Hepatocyte (in vitro differentiated cells): ENCODE measurements at places on chromosomes 12 and 14. TPM values are rescaled to one million over a fixed set of nuclear protein-coding genes. Genes with fewer than 3 reads are reported as not detected.

GRCh38 chr12:125888921-125889320 lies 823.7 kb downstream of the AACS start:
- DNase-seq = no peak
- H3K36me3 ChIP-seq = no peaks in the 10 kb centered on the region
- H3K27me3 ChIP-seq = no peaks in the 10 kb centered on the region
- no peaks in the 10 kb centered on the region for H3K4me1 ChIP-seq

DNA sequence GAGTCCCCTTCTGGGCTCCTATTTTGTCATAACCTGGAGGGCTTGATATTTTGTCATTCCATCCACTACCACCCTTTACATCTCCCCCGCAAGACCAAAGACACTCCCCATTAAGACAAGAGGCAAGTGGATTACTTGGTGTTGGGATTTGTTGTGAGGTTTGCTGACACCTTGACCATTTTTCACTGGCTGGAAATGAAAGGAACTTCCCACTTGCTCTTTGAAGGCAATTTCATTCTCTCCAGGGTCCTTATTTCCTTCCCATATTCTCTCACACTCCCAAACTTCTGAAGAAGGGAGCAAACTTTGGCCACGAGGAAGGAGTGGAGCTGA lies 14.9 kb downstream of the AGAP2 start:
- H3K4me1 ChIP-seq = peaks cover 6% of the 10 kb centered on the region
- DNase-seq = no peak
- H3K36me3 ChIP-seq = no peaks in the 10 kb centered on the region
- H3K27ac ChIP-seq = no peak overlapping the region
- H3K27me3 ChIP-seq = peaks cover 45% of the 10 kb centered on the region

DNA sequence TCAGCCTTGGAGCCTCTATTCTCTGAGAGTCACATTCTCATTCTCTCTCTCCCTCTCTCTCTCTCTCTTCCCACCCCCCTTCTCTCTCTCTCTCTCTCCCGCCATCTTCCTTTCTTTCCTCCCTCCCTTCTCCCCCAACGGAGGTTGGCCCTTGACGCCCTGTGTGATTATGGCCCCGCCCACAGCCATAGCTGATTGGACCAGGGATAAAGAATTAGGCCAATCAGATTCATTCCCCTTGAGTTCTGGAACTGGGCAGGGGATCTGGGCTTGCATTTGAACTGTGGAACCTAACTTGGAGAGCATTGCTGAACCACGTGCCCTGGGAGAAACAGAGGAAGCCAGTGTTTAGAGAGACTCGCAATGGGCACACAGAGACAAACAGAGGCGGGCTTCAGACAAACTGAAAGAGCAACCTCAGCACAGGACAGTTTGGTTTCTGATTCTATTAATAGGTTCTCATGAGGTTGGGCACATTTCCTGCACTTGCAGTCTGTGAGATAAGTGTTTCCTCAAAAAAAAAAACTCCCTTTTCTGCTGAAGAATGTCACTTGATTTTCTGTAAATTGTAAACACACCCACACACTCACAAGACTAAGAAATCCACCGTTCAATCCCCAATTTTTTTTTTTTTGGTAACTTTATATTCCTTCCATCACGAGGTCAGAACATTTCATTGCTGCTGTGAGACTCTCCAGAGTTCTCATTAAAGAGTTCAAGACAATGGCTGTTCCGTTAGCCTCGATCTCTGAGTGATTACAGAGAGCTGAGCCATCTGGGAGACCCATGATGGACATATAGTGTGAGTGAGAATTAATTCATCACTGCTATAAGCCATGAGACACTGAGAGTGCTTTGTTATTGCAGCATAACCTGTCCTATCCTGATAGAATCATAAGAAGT lies 3.5 kb upstream of the P2RX7 start:
- peak overlapping the region; percentile 14 for H3K27ac ChIP-seq
- H3K36me3 ChIP-seq = no peaks in the 10 kb centered on the region
- no peak overlapping the region for H3K4me3 ChIP-seq
- peaks cover 11% of the 10 kb centered on the region for H3K4me1 ChIP-seq
- DNase-seq = peak; percentile 26
- no peaks in the 10 kb centered on the region for H3K27me3 ChIP-seq

DNA sequence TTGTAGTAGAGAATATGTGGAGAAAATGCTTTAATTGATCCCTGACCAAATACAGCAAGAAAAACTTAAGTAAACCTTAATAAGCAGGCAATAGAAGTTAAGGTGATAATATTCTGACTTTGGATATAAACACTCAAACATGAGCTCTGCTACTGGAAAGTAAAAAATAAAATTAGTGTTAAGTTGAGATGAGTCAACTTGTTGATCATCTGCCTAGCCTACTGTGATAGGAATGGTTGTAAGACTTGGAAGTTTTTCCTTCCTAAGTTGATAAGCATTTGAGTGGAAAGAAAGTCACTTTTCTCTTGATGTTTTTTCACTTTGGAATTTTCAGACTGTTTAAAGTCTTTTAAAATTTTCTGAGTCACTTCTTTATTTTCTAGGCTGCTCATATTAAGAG lies 26.0 kb downstream of the ADIPOR2 start:
- no peaks in the 10 kb centered on the region for H3K36me3 ChIP-seq
- H3K4me3 ChIP-seq = no peak overlapping the region
- H3K27ac ChIP-seq = no peak overlapping the region
- no peak for DNase-seq
- peaks cover 4% of the 10 kb centered on the region for H3K4me1 ChIP-seq
- H3K27me3 ChIP-seq = no peaks in the 10 kb centered on the region

DNA sequence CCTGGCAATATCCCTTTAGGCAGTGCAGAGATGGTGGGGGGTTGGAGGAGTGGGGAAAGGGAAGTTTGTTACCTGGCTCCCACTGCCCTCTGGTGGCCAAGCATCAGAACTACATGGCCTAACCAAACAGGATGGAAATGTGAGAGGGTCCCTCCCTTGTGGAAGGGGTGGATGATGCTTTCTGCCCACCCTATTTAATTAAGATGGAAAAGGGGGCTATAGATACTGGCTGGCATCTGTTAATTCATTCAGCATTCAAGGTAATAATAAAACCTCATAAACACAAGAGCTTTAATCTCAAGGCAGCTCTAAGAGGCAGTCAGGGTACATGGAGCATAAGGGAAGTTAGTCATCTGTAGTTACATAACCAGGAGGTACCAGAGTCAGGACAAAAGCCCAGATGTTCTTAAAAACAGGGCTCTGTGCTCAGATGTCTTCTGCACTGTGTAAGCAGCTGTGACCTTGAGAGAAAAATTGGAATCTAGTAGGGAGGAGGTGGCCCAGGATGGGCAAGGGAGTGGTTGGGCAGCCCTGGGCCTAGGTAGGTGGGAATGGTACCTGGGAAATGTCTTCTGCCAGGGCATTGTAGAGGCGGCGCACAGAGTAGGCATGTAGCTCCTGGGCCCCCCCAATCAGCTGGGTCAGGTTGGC lies 4.6 kb downstream of the AP1G2 start:
- no peak overlapping the region for H3K4me3 ChIP-seq
- no peak overlapping the region for H3K27ac ChIP-seq

DNA sequence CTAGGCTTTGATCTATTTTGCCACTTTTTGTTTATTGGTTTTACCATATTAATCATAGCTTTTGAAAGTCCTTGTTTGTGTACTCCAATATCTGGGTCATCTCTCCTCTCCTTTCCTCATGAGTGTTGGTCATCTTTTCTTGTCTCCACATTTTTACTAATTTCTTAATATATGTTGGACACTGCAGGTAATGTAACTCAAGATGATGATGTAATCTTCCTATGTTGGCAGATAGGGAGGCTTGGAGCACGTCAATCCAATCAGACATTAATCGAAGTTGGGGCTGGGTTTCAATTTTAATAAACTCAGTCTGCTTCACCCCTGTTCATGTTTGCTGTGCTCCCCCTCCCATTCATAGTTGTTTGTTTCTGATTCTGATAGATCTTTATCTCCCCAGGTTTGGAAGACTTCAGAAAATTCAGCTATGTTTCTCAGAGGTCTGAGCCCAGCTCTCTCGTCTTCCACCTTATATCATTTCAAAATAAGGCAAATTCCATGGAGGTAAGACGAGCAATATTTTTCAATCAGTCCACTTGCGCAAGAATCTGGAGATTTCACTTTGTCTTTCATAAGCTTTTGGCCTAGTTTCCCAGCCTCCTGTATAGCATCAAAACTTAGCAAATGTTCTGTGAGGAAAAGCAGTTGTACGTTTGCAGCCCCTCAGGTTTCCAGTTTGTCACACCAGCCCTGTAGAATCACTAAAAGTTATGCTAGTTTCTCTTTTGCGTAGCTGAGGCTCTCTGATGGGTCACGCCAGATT lies 504.1 kb downstream of the TMTC2 start:
- no peaks in the 10 kb centered on the region for H3K27me3 ChIP-seq
- DNase-seq = no peak
- no peak overlapping the region for H3K4me3 ChIP-seq
- H3K27ac ChIP-seq = no peak overlapping the region

Gene CCND2
- 232 and 250 TPM in 2 replicates for total RNA-seq
